Anterior cingulate cortex (tissue), 58 donors: ENCODE measurements at places on chromosomes 5 and 9.
A peak's percentile ranks its signal among the peaks of the same experiment; 100 is the strongest.

GRCh38 chr5:61327760-61328753 is 4.0 kb upstream of the ZSWIM6 start:
- no peak for DNase-seq

DNA sequence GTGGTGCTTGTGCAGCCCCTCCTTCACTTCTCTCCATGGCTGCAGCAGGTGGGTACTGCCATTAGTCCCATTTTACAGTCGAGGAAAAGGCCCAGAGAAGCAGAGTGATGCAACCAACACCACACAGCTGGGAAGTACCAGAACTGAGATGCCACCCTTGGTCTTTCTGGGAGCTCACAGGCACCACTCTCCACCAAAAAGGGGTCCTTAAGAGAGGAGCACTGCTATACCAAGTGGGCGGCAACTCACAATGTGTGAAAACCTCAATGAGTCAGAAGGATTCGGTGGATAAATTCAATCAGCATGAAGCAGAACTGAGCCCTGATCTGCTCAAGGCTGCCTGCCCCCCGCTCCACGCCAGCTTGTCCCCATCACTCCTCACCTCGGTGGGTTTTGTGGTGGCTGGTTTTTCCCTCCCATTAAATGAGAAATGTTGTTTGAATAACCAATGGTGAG is 213.7 kb downstream of the FSTL4 start:
- DNase-seq: no peak

GRCh38 chr5:108418197-108418596 is 36.3 kb upstream of the FBXL17 start:
- peak; percentile 72 for DNase-seq

GRCh38 chr5:141547921-141548320 is 59.0 kb downstream of the PCDHGC5 start:
- no peak for DNase-seq

DNA sequence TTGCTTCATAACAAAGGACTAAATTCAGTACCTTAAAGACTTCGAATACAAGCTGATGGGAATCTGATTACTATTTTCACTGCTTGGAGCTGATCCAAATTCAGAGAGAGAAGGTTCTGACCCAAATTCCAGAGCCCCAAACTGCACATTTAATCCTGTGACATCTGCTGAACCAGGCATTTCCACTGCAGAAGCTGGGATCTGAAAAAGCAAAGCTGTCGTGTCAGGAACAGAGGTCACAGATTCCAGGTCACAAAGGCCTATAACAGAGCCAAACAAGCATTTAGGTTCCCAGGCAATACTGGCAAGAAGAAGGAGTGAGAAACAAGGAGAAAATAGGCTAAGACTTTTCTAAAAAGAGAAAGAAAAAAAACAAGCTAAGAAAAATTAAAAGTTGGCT is 105.3 kb downstream of the UBAP2 start:
- DNase-seq: no peak

DNA sequence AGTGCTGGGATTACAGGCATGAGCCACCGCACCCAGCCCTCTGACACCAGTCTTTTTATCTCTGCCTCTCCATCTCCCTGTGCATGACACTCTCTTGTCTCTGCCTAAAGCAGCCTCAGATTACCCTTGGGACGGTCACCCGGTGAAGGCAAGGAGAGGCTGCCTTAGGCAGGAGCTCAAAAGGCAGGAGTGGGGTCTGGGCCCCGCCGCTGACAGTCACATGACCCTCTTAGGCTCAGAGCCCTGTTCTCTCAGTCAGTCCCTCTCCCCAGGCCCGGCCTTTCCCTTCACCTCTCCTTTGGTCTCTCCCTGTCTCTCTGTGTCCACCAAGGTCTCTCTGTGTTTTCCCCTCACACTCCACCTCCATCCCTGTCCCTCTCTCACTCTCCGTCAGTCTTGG is 22.5 kb downstream of the ADGRD2 start:
- no peak for DNase-seq

- DNase-seq: peak; percentile 15
Observed at GRCh38 chr5:135565725-135566421, 12.9 kb downstream of the CXCL14 start.

GRCh38 chr9:114693248-114693855 is 11.4 kb upstream of the TEX48 start:
- DNase-seq: no peak

- no peak for DNase-seq
Observed at GRCh38 chr5:76813982-76814562, 4.8 kb upstream of the F2RL1 start.

DNA sequence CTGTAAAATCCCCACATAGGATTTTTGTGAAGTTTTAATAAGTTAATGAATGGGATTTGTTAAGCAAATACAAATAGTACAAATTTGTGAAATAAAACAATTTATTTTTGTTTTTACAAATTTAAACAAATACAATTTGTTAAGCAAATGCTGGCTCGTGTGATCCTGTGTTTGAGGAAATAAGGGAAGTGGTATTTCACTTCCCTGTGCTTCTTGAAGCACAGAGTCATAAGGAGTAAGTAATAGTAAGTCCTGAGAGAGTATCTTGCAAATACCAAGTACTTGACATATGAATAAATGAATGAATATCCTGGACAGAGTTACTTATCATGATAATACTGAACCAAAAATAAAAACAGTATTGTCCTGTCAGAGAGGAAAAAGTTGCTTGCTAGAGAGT is 9.1 kb downstream of the SMIM3 start:
- no peak for DNase-seq

GRCh38 chr5:170603578-170604565 is 100.1 kb downstream of the KCNIP1 start:
- DNase-seq: no peak

- no peak for DNase-seq
Observed at GRCh38 chr9:76218886-76219445, 175.3 kb downstream of the RFK start.

DNA sequence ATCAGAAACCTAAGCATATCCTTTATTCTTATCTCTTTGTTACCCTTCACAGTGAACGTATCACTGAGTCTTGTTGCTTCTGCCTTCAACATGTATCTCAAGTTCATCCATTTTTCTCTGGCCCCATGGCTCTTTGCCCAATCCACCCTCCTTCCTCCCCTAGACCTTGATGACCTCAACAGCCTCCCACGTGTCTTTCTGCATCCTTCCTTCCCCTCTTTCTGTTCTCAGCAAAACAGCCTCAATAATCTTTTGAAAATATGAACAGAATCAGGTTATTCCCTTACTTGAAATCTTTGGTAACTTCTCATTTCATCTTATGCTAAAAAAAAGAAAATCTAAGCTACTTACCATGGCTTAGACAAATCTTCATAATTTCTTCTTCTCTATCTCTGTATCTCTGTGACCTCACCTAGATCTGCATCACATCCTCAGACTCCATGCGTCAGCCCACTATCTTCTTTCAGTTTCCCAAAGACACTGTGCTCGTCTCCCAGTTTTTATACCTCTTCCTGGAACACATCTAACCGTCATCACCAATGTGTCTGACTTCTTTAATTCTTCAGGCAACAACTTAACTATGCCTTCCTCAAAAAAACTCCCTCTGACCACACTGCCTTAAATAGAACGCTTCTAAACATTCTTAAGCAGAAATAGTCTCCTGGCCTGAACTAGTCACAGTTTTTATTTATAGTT is 208.0 kb downstream of the PARP8 start:
- no peak for DNase-seq

DNA sequence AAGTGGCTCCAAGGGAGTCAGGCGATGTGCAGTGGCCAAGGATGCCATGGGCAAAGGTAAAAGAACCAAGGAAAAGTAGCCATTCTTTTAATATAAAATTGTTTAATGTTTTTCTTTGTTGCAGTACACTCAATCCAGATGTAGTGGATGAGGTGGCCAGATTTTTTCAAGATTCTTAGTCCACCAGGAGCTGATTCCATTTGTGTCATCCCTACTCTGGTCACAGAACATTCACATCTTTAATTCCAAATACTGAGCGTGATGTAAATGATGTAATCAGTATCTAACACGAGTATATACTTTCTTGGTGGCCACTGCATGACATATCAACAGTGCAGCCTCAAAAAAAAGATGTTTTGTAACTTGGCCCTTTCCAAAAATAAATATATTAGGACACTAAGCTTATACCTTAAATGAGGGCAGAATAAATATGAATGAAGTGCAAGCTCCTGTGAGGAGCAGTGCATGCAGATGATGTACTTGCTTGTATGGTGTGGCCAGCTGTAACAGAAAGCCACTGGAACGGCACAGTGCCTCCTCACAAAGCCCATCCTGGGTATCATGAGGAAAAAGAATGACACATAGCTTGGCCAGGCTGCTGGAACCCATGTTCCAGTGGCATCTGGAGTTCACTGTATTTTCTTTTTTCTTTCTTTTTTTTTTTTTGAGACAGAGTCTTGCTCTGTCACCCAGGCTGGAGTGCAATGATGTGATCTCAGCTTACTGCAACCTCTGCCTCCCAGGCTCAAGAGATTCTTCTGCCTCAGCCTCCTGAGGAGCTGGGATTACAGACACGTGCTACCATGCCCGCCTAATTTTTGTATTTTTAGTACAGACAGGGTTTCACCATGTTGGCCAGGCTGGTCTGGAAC is 6.5 kb upstream of the SPATA24 start:
- no peak for DNase-seq

DNA sequence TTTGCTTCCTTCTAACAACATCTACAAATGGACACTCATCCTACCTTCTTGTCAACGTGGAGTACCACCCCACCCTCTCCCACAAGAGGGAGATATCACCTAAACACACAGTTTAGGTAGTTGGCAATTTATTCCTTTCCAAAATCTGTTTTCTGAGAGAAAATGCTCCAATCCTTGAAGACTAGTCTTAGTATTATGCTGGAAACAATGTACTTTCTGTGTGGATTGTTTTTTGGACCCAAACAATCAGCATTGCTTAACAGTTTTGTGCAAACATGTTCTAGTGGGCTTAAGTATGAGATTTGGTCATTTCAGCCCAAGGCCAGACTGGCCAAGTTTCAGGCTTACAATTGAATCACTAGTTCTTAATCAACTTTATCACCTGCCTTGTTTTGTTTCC is 359.1 kb downstream of the ARHGEF28 start:
- DNase-seq: no peak

DNA sequence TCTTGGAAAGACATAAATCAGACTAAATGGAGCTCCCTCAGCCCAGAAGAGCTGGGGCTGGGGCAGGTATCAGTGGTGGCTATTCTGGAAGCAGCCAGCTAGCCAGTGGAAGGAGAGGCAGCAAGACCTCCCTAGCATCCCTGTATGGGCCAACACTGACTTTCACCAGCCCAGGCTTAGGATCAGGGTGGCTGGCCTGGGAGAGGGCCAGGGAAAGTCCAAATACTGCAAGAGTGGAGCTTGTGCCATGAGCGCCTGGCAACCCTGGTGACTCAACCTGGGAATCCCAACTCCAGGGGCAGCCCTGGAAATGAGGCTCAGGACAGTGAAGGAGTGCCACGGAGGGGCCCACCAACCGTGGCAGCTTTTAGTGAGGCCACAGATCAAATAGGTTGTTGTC is 7.6 kb upstream of the IRF1 start:
- no peak for DNase-seq

DNA sequence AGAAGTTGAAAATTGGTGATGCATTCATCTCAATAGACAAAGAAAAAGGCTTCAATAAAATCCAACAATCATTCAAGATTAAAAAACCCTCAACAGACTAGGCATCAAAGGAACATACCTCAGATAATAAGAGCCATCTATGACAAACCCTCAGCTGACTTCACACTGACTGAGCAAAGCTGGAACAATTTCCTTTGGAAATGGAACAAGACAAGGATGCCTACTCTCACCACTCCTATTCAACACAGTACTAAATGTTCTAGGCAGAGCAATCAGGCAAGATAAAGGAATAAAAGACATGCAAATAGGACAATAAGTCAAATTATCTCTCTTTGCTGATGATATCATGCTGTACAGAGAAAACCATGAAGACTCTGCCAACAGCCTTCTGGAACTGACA is 1188.1 kb downstream of the DTWD2 start:
- DNase-seq: no peak

DNA sequence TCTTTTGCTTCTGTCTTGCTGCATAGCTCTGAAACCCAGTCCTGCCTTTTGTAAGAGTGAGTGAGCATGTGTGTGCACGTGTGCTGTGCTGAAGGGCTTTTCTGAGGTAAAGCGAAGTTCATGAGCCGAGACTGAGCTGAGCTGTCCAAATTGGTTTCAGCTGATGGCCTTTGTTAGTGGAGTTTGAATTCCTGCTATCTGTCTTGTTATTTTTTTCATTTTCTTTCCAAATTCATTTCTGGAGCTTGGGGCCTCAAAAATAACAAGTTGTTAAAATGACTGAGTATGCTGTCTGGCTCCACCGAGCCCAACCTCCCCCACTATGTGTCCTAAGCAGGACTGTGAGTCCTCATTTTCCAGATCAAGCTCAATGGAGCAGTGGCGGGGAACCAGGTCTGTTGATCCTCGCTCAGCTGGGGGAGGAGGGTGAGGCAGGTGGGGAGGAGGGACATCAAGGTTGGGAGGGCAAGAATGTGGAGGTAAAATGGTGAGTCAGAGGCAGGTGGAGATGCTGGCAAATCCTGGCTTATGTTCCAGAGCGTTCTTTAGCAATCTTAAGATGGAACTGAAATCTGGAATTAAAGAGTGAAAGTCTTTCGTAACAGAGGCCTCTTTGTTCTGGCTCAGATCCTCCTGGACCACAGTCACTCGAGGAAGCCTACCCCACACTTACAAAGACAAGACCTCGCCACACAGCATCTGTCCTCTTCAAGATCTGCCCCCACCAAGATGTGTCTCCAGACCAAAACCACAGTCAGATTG is 63.9 kb downstream of the SREK1 start:
- no peak for DNase-seq

DNA sequence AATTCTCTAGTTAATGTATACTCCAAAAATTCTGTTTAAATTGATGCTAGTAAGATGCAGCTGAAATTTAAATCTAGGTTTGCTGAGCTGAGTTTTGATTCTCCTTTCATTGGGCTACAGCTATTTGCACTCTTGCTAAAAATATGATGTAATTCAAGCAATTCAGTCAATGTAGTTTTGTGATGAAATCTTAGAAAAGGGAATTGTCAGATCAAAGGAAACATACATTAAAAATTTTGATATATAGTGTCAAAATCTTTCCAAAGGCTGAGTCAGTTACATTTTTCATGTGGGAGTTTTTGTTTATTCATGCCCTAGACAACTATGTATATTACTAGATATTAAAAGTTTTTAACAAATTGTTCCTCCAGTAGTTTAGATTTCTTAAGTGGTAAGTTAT is 334.9 kb upstream of the DAB2 start:
- no peak for DNase-seq

DNA sequence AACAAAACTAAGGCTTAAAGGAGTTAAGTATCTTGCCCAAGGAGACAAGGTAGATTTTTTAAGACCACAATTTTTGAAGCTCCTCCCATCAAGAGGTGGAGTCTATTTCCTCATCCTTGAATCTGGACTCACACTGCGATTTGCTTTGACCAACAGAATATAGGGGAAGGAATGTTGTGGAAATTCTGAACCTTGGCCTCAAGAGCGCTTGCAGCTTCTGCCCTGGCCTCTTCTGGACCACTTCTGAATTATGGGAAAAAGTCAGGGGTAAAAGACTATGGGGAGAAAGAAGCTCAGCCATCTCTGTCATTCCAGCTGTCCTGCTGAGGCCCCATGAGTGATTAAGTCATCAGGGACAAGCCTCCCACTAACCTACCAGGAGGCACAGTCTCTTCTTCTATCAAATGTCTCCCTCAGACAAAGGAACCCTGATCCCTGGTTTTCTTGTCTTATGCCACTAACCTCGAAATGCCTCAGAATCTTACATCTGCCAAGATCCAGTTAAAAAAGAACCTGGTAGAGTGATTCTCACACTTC is 25.9 kb downstream of the MAPKAP1 start:
- no peak for DNase-seq
